ENCODE measurements at places on chromosomes 5 and 9.

DNA sequence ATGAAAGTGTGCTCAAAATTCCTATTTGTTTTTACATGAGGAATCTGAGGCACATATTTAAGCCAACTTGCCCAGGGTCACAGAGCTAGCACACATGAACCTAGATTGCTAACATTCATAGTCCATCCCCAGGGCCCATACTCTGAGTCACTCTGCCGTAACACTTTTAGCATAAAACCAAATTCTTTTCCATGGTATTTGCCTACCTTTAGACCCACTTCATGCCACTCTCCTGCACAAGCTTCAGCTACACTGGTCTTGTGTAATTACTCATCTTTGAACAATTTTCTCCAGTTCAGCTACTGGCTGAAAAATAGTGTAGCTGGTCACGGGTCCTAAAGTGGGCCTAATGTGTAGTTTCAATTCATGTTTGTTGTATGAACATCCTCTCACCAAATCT lies 200.7 kb downstream of the SLC12A2 start:
- no peak for DNase-seq

DNA sequence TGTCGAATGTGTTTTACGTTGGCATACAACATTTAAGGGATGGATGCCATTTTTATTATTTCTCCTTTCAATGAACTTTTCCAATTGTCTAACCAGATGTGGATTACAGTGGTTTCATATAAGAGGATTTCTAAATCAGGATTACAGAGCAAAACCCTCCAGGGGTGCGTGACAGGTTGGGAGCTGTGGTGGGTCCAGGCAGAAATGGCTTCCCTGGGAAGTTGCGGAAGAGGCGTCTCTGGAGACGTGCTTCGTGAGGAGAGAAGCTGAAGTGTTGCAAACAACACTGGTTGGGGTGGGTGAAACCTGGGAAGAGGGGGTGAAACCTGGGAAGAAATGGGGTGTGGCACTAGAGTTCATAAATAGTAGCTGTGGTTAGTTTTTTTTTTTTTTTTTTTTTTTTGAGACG lies 4.5 kb upstream of the RPL26L1 start:
- DNase-seq, result no peak

- peak; percentile 57 for DNase-seq
Observed at GRCh38 chr5:139246394-139246793, 47.1 kb upstream of the MATR3 start.

DNA sequence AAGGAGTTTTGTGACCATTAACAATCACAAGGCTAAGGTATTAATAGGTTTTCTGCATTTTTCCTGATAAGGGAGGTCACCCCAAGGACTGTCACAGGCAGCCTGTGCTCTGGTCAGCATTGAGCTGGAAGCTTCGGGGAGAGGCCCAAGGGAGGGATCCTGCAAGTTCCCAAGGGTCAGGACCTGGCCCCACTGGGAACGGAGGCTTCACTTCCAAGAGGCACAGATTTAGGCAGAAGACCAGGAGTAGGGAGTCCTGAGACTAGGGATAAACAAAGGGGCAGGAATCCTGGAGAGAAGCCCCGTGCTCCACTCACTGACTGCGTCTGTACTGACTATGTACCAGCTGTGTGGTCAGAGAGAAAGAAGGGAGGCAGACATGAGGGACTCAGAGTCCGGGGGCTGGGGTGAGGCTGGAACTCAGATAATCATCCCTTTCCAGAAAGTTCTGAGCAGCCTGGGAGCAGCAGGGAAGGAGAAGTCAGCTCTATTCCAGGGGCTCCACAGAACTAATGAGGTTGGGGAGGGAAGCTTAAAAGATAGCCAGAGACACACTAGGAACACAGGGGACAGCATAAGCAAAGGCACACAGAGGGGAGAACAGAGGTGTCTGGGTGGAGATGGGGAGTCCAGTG lies 37.8 kb downstream of the B4GALT1 start:
- no peak for DNase-seq

- DNase-seq, result no peak
Observed at GRCh38 chr9:134221273-134222017, 57.1 kb upstream of the RNU6ATAC start.
